Left kidney (tissue), 8 donors: ENCODE measurements at places on chromosomes 4 and X. TPM values are rescaled to one million over a fixed set of nuclear protein-coding genes. Genes with fewer than 3 reads are reported as not detected.

- no peak for DNase-seq
Observed at GRCh38 chrX:103503163-103503852, 16.0 kb downstream of the RAB40A start.

DNA sequence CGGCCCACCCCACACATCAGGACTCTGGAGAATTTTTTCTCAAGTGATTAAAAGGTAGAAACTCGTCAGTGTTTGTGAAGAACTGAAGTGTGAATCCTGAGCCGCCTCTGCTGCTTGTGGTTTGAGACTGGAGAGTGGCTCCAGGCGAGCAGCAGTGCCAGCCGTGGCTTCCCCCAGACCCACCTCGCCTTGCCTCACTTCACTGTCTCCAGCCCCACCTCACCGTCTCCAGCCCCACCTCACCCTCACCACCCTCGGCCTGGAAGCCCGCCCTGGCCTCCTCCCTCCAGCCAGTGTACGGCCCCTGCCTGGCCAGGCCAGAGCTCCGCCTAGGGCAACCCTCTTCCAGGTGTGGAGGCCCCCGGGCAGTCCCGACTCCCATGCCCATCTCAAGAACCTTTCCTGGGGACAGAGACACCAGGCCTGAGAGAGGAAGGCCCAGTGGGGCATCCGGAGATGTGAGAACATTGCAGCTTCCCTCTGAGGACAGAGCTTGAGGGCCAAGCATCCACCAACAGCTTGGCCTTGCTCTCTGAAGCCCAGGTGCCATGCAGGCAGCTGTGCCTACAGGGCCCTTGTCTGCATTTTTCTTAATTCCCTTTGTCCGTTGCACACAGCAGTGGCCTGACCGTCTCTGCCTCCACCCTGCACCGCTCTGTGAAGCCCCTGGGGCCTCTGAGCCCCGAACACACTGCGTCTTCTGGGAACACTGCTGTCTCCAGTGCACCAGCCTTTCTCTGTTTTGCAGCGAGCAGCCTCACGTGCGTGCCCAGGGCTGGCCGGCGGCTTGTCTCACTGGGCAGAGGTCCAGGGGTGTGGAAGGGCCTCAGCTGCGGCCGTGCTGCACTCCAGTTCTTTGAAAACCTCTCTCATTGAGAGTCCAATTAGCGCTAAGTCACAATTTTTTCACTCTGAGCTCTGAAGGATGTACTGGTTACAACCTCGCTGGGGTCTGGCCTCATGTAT is 13.8 kb downstream of the SH3BP2 start:
- DNase-seq, result no peak

DNA sequence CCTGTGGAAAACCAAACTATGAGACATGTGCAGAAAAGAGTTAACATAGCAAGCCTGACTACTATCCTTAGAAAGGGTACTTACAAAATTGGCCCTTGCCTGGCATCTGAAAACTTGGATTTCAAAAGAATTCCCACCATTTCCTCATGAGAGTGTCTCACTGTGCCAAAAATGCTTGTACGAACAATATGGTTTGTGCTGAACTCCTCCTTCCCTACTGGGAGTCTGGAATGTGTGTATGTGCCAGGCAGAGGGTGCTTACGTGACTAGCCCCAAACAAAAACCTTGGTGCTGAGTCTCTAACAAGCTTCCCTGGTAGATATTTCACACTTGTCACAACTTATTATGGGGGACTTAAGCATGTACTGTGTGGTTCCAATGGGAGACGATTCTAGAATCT is 81.7 kb upstream of the GIMD1 start:
- DNase-seq, result no peak

DNA sequence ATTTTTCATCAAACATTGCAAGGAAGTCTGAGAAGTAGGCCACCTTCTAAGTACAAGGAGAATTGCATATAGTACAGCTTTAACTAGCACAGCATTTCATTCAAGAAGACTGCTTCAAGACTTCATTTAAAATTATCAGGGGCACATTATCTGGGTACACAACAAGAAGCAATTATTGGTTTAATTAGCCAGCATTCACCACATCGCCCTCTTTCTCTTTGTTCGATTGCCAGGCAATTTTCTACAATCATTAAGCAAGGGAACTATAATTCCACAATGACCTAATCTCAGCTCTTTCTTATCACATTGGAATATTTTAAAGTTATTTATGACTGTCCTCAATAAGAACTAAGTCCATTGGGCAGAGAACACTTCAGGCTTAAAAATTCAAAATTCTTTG is 1347.1 kb upstream of the PABPC4L start:
- no peak for DNase-seq

GRCh38 chr4:141614878-141615586 is 21.4 kb upstream of the IL15 start:
- no peak for DNase-seq

GRCh38 chr4:92969650-92970379 is 666.0 kb downstream of the GRID2 start:
- DNase-seq, result no peak

- no peak for DNase-seq
Observed at GRCh38 chrX:115958687-115959359, 211.7 kb upstream of the AGTR2 start.

GRCh38 chr4:48960988-48961635 is 25.0 kb upstream of the CWH43 start:
- no peak for DNase-seq

DNA sequence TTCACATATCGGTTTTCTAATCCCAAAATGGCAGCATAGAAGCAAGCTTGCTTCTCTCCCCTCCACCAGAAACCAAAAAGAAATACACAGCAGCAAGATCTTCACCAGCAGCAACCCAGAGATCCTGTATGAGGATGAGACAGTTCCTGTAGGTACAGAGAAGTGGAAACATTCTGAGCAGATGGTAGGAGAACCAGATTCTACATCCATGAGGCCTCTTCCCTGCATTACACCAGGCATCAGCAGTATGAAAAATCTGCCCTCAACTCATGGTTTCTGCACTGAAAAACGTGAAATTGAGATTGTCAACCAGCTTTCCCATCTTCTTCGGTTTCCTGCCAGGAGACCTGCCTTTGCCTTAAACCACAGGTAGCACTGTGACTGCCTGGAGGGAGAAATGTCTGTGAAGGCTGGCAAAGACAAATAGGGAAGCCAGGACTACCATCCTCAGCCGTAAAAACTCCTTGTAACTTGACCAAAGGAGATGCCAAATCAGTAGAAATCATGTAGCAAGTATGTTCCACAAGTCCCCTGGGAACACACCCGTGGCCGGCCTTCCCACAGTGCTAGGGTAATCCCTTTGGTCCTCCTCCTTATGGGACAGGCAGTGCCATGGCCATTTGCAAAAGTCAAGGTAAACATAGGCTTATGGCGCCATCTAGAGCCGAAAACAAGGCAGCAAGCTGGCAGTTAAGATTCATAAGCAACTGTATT is 24.0 kb upstream of the MTHFD2L start:
- peak; percentile 70 for DNase-seq

- DNase-seq, result no peak
Observed at GRCh38 chrX:41352329-41352838, 18.4 kb downstream of the DDX3X start.

DNA sequence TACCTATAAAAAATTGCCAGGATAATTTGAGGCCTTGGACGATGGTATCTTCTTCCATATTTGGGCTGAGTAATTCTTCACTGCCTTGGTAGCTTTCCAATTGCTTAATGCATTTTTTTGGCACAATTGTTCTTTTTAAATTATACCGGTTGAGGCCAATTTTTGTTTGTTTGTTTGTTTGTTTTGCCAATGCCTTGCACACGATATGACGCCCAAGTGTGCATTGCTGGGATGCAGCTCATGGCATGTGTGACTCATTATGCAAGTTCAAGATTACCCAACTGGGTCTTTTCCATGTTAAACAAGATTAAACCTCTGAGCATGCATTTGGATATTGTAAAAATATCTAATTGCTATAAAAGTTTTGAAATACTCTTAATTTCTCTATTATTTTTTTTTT is 71.1 kb upstream of the KCNIP4 start:
- DNase-seq, result no peak

DNA sequence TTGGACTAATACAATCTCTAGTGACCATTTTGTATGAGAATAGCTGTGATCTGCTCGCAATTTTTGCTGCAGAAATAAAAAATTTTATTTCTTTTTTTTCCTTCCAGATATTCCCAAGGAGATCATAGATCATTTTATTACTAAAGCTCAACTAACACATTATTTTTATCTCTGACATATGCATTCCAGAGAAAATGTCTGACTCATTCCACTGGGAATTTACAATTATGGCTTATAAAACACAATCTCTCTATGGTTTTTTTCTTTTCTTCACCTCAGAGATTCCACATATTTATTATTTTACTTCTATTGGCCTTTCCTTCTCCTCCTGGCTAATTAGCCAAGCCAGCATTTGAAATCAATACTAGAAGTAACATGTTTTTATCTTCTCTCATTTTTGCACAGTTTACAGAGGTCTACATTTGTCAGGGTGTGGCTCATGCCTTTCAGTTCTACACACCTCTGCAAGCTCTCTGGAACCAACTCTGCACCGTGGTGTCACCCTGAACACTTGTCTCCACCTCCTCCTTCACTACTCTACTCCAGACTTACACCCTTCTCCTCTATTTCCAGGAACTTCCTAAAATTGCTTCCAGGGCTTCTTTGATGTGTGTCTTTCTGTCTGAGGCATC is 59.8 kb upstream of the GPM6A start:
- DNase-seq, result no peak

- DNase-seq, result no peak
Observed at GRCh38 chr4:161664740-161665139, 499.1 kb downstream of the FSTL5 start.

DNA sequence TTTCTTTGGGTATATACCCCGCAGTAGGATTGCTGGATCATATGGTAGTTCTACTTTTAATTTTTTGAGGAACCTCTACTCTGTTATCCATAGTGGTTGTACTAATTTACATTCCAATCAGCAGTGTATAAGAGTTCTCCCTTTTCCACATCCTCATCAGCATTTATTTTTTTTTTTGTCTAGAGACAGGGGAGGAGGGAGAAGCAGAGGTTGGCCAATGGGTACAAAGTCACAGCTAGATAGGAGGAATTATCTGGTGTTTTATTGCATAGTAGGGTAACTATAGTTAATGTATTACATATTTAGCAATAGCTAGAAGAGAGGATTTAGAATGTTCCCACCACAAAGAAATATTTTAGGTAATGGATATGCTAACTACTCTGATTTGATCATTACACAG is 107.4 kb downstream of the TSPAN7 start:
- DNase-seq, result no peak

GRCh38 chr4:181684310-181684709 is 558.9 kb upstream of the TENM3 start:
- DNase-seq, result no peak

- no peak for DNase-seq
Observed at GRCh38 chrX:17521871-17522693, 147.1 kb downstream of the NHS start.

DNA sequence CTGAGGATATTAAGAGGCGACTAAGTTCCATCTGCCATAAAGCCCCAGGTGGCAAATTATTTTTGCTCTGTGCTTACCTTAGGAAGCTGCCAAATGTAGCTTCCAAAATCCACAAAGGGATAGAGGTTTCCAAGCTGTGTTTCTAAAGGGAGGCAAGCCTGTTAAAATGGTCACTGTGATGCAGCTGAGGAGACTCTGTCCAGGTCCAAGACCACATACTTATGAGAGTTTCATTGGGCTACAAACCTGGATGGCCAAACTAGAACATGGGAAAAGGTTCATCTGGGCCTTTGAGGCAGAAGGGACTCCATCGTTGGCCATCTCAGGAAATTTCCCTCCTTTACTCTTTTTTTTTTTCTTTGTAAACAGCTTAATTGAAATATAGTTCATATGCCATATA is 306.9 kb upstream of the FGF13 start:
- DNase-seq, result no peak

GRCh38 chr4:82560853-82561785 is 669 bp downstream of the TMEM150C start:
- DNase-seq, result no peak

DNA sequence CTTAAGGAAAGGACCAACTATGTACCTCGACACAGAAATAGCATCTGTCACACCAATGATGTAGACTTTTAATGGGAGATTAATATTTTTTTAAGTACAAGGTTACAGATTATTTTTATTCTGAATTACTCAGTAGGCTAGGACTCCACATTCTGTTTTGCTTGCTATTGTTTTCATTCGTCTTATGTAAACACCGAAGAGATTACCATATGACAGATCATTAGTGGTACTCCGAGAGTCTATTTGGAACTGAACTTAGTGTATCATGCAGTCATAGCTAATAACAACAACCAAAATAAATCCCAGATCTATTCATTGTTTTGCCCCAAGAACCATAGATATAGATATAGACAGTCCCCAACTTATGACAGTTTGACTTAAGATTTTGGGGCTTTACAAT is 139.7 kb upstream of the SPRY1 start:
- DNase-seq, result no peak

DNA sequence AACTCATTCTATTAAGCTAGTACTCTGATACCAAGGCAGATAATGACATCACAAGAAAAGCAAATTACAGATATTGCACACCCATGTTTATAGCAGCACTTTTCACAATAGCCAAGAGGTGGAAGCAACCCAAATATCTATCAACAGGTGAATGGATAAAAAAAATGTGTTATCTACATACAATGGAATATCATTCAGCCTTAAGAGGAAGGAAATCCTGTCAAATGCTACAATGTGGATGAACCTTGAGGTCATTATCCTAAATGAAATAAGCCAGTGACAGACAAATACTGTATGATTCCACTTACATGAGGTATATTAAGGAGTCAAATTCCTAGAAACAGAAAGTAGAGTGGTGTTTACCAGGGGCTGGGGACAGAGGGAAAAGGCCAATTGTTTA is 14.3 kb downstream of the FABP2 start:
- no peak for DNase-seq

DNA sequence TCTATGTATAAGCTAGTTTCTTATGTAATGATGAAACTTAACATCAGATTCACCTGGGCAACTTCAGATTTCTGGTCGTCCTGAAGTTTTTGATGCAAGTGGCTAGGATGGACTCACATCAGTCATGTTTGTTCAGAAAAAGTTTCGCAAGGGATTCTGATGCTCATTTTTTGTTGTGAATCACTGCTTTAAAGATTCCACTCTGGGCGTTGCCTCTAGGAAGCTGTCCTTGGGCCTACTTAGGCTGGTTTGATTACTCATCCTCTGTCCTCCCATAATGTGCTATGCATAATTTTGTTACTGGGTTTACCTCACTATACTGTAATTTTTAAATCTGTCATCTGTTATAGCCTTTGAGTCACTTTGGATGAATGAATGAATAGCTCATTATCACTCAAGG is 30.8 kb downstream of the HERC3 start:
- DNase-seq, result no peak

GRCh38 chr4:120005076-120005475 is 61.6 kb downstream of the MAD2L1 start:
- no peak for DNase-seq

Gene L1CAM
- polyA plus RNA-seq, result 46.9 TPM

Gene DGKK
- 13.0 TPM for polyA plus RNA-seq

Gene IL3RA
- 17.6 TPM for polyA plus RNA-seq

Gene MND1
- 22.6 TPM for polyA plus RNA-seq

Gene STK26
- 12.3 TPM for polyA plus RNA-seq

Gene CT47B1
- polyA plus RNA-seq, result not detected

Gene CENPVL1
- 0.28 TPM for polyA plus RNA-seq

Gene ARX
- not detected for polyA plus RNA-seq

Gene CDKN2AIP
- 33.7 TPM for polyA plus RNA-seq

Gene NHSL2
- 11.6 TPM for polyA plus RNA-seq
